Activated naive CD4-positive, alpha-beta T cell treated with anti-CD3 and anti-CD28 coated beads for 36 hours (primary cell): ENCODE measurements at places on chromosomes 3 and 15. TPM values are rescaled to one million over a fixed set of nuclear protein-coding genes. Genes with fewer than 3 reads are reported as not detected.

The SYNPR gene
- not detected for total RNA-seq

The HIGD2B gene
- total RNA-seq = 0.27 TPM

The TYRO3 gene
- 1.2 TPM for total RNA-seq

The WNT5A gene
- total RNA-seq = not detected

The FHIT gene
- 22.7 TPM for total RNA-seq

The HYAL2 gene
- 2.1 TPM for total RNA-seq

The FBXW12 gene
- total RNA-seq = not detected

The NOX5 gene
- total RNA-seq = not detected

The SAMD7 gene
- not detected for total RNA-seq

The GMNC gene
- total RNA-seq = not detected

The DOCK3 gene
- total RNA-seq = 1.7 TPM

The TGM5 gene
- total RNA-seq = not detected

The ATP13A4 gene
- total RNA-seq = 2.8 TPM
